ENCODE measurements at places on chromosomes 16 and 17. TPM values are rescaled to one million over a fixed set of nuclear protein-coding genes. Genes with fewer than 3 reads are reported as not detected.
A peak's percentile ranks its signal among the peaks of the same experiment; 100 is the strongest.

- DNase-seq = peak; percentile 73
Observed at GRCh38 chr17:21452377-21453143, 76.4 kb downstream of the KCNJ12 start.

DNA sequence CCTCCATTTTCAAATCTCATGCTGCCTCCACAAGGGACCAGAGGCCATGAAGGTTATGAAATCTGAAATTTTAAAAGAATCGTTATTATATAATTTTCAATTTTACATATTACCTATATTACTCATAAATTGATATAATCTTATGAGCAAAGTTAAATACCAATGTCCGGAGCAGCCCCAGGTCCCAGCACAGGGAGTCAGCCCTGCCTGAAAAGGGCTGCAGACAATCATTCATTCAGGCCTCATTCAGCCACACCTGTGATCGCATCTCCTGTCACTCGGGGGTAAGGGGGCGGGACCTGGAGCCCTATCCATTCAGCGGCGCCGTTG lies 172.5 kb downstream of the AHSP start:
- DNase-seq = no peak

DNA sequence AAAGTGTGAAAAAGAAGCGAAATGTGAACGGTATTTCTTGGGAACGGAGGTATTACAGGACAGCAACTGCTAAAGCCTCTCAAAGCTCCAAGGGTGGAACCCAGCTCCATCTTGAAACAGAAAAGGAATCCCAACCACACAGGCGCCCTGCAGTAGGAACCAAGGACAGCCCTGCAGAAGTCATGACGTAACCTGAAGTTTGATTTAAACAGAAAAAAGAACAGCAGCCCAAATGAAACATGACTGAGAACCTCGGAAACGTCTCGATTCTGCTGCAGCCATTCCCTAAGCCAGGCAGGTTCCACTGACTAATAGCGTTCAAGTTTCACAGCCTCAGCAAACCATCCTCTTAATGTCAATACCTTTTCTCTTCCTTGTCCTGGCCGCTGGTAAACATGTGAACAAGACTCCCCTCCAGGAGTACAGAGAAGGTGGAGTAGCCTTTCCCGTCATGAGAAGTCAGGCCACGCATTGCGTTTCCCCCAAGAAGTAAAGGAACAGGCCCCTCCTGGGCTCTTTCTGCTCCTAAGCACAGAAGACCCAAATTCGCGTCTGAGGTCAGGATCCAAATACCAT lies 20.1 kb downstream of the SIAH1 start:
- peak; percentile 42 for DNase-seq

Gene CDK5R1
- 0.64 TPM for total RNA-seq

DNA sequence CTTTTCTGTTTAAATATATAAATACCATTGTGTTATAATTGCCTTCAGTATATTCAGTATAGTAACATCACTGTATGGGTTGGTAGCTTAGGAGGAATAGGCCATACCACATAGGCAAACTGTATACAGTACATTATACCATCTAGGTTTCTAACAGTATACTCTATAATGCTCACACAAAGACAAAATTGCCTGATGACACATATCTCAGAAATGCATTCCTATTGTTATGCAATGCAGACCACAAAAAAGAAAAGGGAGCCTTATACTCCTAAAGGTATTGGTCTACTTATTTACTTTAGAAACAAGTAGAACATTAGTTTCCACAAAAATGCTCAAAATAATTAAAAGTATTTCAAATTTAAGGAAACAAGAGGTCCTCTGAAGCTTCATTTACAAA lies 47.9 kb downstream of the SETD6 start:
- DNase-seq = peak; percentile 45

Gene CEP295NL
- total RNA-seq = 5.6 TPM

- no peak for DNase-seq
Observed at GRCh38 chr16:19436540-19436939, 18.9 kb downstream of the TMC5 start.

Gene ZNF23
- 14.7 TPM for total RNA-seq

- DNase-seq = no peak
Observed at GRCh38 chr16:3656491-3657468, 2.3 kb downstream of the DNASE1 start.

DNA sequence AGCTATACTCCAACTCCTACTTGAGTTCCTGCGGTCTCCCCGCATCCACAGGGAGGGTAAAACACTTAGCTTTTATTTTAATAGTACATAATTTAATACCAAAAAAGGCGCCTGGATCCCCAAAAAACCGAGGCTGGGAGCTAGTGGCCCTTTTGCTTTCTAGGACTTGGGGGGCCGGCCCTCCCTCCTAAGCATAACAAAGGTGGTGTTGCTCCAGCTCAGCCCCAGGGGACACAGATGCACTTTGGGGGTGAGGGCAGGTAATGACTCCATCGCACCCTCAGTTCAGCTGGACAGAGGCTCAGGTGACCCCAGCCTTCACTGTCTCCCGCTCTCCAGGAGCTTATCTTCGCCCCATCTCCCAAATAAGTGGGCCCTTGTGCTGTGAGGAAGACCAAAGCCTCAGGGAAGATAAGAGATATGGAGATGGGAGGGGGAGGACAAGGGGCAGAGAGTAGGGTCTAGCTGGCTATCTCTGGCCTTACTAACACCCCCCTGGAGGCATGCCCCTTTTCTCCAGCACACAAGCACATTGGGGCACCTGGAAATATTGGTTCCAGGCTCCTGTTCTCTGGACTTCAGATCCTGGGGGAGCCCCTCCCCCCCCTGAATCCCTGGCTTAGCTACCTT lies 2.8 kb upstream of the NHERF1 start:
- DNase-seq = no peak

DNA sequence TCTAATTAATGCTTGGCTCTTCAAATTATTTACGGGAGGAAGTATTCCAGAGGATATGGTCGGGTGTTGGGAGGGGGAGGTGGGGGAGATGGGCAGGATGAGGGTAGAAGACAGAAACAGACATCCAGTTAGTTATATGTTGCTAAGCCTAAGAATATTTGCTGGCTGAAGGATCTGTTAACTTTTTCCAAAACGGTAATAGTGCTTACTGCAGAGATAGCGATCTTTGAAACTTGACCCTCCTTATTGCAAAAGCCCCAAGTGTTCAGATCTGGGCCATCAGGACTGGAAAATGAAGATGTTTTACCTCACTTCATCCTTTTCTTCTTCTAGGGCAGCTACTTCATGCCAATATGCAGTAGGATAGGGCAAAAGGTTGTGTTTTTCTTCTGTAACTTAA lies 27.0 kb upstream of the MMD start:
- DNase-seq = peak; percentile 92

Gene C16orf96
- not detected for total RNA-seq

Gene CA10
- total RNA-seq = not detected

DNA sequence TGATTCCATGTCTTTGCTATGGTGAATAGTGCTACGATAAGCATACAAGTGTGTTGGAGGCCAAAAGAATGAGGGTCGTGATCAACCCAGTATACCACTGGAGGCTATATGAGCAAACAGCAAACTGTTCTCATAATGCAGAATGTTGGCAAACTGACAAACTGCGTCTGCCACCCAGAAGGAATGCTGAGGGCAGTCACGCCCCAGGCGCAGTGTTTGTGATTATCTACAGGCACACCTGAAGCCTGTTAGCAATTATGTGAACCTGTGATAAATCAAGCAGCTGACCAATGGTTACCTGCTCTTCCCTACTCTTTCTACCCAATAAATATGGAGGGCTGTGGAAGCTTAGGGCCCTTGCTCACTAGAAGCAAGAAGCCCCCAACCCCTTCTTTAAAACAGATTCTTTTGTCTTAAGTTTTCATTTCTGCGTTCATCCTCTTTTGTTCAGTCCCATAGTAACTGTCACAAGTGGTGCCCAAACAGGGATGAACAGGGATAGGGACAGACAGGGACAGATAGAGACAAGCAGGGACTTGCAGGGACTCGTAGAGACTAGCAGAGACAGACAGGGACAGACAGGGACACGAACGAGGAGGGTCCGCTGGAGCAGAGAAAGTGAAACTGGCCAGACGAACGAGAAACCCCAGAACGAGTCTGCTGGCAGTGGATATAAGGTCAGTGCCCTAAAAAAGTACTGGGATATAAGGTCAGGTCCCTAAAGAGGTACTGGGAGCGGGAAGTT lies 25.1 kb downstream of the CD300LG start:
- DNase-seq = no peak

Gene MAP2K6
- total RNA-seq = 0.32 TPM

DNA sequence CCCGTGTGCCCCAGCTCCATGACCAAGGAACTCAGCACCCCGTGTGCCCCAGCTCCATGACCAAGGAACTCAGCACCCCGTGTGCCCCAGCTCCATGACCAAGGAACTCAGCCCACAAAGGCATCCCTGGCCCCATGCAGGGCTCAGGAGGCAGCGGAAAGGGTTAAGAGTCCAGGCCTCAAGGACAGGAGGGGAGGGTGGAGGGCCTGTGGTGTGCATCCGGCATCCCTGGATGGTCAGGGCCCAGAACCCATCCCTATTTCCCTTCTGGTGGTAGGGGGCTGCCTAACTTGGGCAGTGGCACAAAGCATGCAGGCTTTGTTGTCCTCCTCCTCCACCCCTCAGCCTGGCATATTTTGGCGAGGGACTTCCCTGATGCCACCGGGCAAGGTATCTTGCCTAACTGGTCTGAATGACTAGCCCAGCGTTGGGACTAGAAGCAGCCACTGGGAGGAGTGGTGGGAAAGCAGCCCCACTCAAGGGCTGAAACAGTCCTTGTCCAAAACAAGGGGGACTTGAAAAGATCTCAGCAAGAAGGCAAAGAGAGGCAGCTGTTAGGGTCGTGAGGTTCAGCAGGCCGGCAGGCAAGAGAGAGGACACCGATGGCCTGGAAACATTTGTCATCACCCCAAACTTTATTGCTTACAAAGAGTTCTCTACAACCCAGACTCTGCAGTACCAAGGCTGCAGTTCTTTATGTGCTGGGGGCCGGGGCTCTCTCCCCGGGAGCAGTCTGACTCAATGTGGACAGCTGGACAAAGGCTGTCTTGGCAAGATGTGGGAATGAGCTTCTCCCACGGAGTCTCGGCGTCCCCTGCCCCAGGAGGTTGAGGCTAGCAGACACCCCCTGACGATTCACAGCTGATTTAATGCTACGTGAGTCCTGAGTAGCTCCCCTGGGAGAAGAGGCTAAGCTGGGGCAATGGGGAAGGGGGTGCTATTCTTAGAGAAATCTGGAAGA lies 902 bp upstream of the SPATA32 start:
- DNase-seq = peak; percentile 34

Gene CACNG5
- not detected for total RNA-seq

DNA sequence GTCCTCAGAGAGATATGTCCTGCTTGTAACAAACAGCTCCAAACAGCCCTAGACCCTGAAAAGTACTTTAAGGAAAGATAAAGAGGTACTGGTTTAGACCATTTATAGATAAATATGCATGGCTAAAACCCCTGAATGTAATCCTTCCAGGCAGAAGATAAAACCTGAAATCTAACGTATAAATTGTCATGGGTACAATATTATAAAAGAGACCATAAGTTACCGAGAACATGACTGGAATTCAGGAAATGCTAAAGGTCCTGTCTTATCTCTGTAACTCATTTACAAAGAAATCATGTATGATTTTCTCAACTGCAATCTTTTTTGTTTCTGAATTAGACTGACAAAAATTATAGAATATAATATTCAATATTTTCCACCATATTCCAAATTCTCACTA lies 9.2 kb upstream of the KANSL1 start:
- DNase-seq = no peak

- DNase-seq = no peak
Observed at GRCh38 chr16:48559462-48560211, 50.3 kb downstream of the N4BP1 start.

GRCh38 chr16:85125570-85126393 lies 13.5 kb upstream of the CIBAR2 start:
- no peak for DNase-seq

DNA sequence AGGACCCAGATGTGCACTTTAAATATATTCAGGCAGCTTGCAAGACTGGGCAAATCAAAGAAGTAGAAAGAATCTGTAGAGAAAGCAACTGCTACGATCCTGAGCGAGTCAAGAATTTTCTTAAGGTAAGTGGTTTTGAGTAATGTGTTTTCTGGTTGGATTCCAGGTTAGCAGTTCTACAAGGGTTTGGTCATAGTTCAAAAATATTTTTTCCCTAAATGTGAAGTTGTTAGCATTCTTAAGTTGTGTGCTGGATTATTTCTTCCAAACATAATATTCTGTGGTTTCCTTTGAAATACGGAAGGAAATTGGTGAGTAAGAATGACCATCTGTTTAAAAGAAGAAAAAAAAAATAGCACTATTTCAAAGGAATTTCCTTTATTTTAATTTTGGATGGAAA lies 38.4 kb downstream of the PTRH2 start:
- peak; percentile 88 for DNase-seq

Gene CRAMP1
- 10.3 TPM for total RNA-seq

- no peak for DNase-seq
Observed at GRCh38 chr17:45313421-45313771, 3.4 kb downstream of the MAP3K14 start.

- DNase-seq = peak; percentile 49
Observed at GRCh38 chr17:4969551-4970173, 2.0 kb upstream of the SPAG7 start.

DNA sequence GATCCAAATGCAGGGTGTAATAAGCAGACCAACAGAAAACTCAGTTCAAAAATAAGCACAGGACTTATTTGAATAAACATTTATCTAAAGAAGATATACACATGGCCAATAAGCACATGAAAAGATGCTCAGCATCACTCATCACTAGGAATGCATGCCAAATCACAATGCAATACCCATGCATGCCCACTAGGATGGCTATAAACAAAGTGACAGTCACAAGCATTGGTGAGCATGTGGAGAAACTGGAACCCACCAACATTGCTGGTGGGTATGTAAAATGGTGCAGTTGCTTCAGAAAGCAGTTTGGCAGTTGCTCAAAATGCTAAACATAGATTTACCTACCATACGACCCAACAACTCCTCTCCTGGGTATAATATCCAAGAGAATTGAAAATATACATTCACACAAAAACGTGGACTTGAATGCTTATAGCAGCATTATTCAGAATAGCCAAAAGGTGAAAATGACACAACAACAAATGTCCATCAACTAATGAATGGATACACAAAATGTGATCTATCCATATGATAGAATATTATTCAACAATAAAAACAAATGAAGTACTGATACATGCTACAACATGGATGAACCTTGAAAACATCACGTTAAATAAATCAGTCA lies 20.1 kb downstream of the UBE2O start:
- DNase-seq = no peak

Gene VAT1L
- total RNA-seq = 59.3 TPM

Gene NDUFAB1
- total RNA-seq = 78.9 TPM

GRCh38 chr16:27753563-27753962 lies 203.6 kb downstream of the KATNIP start:
- no peak for DNase-seq

GRCh38 chr16:49399594-49400364 lies 26.2 kb downstream of the C16orf78 start:
- no peak for DNase-seq

DNA sequence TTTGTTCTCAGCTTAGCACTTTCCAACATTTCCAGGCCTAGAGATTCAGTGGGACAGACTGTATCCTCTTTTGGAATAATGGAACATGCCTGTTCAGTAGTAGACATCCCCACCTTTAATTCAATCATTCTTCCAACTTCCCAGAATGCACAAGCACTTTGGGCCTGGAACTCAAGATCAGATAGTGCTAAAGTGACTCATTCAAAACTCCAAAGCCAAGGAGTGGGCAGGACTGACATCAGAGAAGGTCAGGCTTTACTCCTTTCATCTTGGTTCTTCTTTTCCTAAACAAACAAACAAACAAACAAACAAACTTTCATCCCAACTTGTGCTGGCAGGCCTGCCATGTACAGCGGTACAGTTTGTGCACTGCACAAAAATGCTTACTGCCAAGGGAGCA lies 172.0 kb downstream of the AXIN2 start:
- peak; percentile 27 for DNase-seq
